A673 (cell line): ENCODE measurements at places on chromosomes 5 and 9. TPM values are rescaled to one million over a fixed set of nuclear protein-coding genes. Genes with fewer than 3 reads are reported as not detected.

- no peak for DNase-seq
Measured at GRCh38 chr9:91174772-91175171, 186.9 kb downstream of the AUH start.

- DNase-seq = peak; percentile 88
Measured at GRCh38 chr5:79133657-79134451, 22.2 kb downstream of the BHMT start.

GRCh38 chr5:159855476-159856191, 60.6 kb upstream of the ADRA1B start:
- no peak for DNase-seq

- no peak for DNase-seq
Measured at GRCh38 chr5:79242242-79243039, 6.5 kb downstream of the JMY start.

The MARCHF3 gene
- total RNA-seq = 0.81 and 1.1 TPM in 2 replicates

DNA sequence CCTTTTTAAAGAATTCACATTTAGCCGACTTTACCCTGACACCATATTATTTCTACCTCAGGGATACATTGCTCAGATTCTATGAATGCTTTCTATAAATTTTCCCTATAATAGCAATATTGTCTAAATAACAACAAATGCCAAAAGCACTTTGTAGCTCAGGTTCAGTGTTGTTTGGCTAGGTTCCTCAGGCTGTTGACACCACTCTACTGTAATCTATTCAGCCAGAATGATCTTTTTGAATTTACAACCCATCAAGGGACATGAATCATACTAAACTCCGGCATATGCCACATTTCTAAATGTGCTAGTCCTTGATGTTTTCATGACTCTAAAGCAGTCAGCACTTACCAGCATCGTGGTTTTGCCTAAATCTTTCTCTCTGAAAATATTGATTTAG, 641.5 kb upstream of the CDH10 start:
- DNase-seq = no peak

The SLC36A1 gene
- total RNA-seq = 8.8 and 12.5 TPM in 2 replicates

- no peak for DNase-seq
Measured at GRCh38 chr9:71756753-71757152, 11.6 kb downstream of the CEMIP2 start.

DNA sequence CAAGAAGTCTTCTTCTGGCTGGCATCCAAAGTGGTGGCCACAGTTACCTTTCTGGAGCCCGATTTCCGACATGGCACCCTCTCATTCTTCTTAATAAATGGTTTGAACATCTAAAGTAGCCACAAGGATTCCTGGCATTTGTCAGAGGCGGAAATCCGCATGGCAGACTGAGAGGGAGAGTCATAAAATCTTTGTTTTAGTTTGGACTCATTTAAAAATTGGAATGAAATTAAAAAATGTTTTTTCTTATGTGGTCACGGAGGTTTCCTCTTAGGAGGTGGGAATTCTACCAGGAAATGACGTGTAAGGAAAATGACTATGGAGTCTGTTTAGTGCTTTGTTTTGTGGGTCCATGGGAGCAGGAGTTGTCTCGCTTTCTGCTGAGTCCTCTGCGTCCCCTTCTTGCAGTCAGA, 133.0 kb upstream of the PTCH1 start:
- DNase-seq = no peak

DNA sequence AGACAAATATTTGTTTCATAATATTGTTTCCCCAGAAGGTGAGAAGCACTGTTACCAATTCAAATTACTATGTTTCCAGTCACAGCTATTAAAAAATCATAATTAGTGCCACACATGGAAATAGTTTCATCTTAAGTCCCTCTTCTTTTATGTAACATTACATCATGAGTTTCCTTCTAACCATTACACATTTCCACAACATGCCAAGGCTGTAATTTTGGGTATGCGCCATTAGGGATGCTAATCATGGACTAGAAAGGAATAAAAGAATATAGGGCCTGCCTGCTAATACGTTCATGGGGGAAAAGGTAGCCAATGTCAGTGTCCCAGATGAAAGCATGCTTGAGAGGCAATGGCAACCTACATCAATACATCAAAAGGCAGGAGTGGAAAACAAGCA, 142.5 kb upstream of the LPAR1 start:
- DNase-seq = no peak

The NTNG2 gene
- total RNA-seq = 1.5 and 3.0 TPM in 2 replicates

The PHF24 gene
- 0.11 and 0.13 TPM in 2 replicates for total RNA-seq

GRCh38 chr5:103174147-103174546, 54.0 kb downstream of the PPIP5K2 start:
- DNase-seq = no peak

- peak; percentile 51 for DNase-seq
Measured at GRCh38 chr9:116596646-116597045, 90.5 kb upstream of the TRIM32 start.

- no peak for DNase-seq
Measured at GRCh38 chr5:63727583-63727982, 234.7 kb downstream of the HTR1A start.

GRCh38 chr5:65809817-65810531, 88.0 kb downstream of the NLN start:
- DNase-seq = no peak

GRCh38 chr9:112112941-112113681, 62.0 kb downstream of the SUSD1 start:
- DNase-seq = peak; percentile 30

DNA sequence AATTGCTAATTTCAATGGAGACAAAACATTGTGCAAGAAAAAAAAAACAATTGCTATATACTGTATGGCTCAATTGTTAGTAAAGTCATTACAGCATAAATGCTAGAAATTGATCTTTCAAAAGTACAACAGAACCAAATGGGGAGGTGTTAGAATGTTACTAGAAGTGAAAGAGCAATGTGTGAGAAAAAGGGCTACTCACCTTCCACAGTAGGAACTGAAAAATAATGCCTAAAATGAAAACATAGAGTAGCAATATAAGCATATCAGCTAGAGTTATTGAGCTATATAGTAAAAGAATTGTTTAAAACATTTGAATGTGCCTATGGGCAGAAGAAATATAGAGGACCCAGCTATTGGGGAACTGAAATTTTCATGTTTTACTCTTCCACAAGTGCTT, 10.9 kb upstream of the RXFP3 start:
- DNase-seq = no peak

GRCh38 chr9:84857211-84857610, 187.7 kb downstream of the NTRK2 start:
- peak; percentile 10 for DNase-seq

The GCNT1 gene
- total RNA-seq = not detected in 2 replicates

DNA sequence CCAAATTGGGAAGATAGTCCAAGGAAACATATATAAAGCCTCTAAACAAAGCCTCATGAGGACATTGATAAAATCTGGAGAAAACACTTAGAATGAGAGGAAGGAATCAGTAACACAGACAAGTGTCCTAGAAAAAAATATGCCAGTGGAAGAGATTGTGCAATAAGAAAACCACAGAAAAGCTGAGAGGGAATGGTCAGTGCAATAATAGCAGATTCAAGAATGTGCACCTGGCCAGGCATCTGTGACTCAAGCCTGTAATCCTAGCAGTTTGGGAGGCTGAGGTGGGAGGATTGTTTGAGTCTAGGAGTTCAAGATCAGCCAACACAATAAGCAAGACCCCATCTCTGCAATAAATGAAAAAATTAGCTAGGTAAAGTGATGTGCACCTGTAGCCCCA, 691.2 kb upstream of the CDH6 start:
- DNase-seq = no peak

DNA sequence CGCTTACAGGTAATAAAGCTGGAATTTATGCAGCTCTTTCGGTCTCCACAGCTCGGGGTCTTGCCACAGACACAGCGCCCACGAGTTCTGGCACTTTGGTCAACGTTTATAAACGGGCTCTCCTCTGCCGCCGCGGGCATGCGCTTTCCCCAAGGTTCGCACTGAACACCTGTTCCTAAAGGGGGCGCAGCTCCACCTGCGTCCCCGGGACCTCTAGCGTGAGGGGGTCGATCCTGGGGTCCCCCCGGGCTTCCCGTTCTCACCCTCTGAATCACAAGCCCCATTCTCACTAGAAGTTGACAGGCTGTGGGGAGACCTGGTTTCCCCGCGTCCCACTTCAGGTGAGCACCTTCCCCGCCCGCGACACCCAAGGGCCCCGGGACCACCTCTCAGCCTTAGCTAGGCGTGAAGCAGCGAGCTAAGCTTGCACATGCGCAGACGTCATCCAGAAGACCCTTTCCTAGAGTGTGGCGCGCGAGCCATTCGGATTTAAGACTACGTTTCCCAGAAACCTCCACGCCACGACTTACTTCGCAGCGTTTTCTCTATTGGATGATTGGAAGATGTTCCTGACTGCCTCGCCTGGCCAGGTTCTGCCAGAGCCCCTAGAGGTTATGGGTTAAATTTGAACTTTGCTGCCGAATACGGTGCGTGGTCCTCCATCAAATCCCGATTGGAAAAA, 21.3 kb upstream of the ZNF782 start:
- peak; percentile 94 for DNase-seq

DNA sequence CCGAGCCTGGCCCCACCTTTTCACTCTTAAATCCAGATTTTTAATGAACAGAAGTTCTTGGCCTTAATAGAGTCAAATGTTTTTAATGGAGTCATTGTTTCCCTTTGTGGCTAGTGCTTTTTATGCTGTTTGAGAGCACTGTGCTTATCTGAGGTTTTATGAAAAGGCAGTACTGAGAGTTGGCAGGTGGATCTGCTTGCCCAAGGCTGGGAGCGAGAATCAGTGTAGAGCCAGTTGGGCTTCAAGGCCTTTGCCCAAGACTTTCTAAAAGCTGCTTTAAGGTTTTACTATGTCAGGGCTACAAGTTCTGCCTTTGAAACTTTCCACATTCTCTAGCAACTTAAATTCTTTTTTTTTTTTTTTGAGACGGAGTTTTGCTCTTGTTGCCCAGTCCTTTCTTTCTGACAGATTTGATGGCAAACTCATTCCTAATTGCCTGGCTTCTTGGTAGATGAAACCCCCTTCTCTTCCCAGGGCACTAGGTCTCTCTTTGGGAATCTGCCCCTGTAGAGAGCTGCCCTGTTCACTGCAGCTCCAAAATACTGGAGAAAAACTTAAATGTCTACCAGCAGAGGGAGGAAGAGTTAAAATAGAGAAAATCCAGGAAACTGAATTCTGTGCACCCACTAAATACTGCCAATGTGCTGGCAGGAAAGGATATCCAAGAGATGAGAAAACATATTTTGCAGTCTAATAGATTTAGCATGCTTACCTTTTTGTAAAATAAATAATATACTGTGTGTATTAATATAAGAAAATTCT, 36.9 kb upstream of the CDK20 start:
- peak; percentile 49 for DNase-seq

GRCh38 chr9:2041736-2042135, 26.6 kb downstream of the SMARCA2 start:
- DNase-seq = no peak

GRCh38 chr9:4750023-4750673, 9.1 kb upstream of the AK3 start:
- DNase-seq = peak; percentile 72

GRCh38 chr5:1826235-1826980, 25.2 kb downstream of the NDUFS6 start:
- DNase-seq = no peak

The ZNF462 gene
- 38.4 and 40.5 TPM in 2 replicates for total RNA-seq

DNA sequence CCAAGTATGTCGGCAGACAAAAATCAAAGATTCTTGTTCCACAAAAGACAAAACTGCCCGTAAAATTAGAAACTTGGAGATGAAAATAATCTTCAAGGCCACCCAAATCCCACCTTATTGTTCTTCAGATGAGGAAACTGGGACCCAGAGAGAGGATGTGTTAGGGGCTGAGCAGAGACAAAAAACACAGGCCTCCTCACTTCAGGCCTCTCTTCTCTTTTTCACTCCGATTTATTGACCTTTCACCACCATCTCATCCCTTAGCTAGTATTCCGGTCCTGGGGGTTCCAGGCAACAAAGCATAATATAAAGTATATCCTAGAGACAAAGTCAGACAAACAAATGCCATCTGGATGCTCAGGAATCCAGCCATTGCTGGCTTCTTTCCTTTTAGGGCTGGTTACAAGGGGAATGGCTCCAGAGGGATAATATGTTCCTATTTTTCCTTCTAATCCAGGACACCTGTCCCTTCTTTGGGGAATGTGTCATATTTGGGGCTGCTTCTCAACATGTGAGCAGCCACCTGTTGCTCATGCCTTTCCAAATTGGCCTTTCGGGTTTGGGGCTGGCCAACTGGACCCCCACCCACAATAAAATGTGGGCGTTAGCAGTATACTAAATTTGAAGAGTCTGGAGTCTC, 42.2 kb upstream of the AFAP1L1 start:
- DNase-seq = no peak

DNA sequence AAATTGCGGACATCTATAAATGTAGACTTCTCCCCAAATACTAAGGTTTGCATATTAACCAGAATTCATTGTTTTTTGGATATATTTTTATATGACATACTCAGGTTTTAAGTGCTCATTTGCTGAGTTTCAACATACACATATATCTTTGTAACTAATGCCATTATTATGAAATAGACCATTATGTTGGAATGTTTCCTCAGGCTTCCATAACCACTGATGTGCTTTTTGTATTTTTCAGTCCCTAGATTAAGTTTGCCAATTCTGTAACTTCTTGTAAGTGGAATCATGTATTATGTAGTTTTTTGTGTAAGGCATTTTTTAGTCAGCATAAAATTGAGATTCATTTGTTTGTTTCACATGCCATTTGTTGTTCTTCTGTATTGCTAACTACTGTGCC, 32.1 kb downstream of the HSPA4 start:
- no peak for DNase-seq

DNA sequence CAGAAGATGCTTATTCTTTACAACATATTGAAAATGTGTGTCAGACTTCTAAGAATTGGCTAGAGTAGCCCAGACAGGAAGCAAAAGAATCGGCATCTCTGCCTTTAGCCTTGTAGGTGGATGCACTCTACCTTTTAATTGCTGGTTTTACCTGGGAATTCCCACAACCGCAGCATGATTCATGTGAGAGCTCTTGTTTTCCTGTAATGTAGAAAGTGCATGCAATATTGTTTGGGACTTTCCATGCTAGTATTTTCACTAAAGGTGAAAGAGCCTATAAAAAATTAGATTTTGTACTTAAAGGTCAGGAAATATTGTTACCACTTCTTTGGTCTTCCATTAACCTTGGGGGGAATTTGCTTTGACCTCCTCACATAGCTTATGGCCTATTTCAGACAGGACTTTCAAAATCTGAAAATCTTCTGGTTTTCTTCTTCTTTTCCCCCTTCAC, 89.8 kb downstream of the NTRK2 start:
- DNase-seq = no peak

The ACOT12 gene
- total RNA-seq = not detected in 2 replicates

- DNase-seq = no peak
Measured at GRCh38 chr5:114362977-114363761, 1.3 kb downstream of the KCNN2 start.

The OR5C1 gene
- not detected in 2 replicates for total RNA-seq
